ENCODE measurements at places on chromosomes 16 and 17.

GRCh38 chr16:27576729-27577128 is 26.8 kb downstream of the KATNIP start:
- DNase-seq = no peak

- DNase-seq = no peak
These were observed at the start of gene KRT222 for GRCh38 chr17:40664582-40665333. Gene KRT222 (minus strand): TSS chr17:40665177. CDS start chr17:40665099, 78 bp downstream.

DNA sequence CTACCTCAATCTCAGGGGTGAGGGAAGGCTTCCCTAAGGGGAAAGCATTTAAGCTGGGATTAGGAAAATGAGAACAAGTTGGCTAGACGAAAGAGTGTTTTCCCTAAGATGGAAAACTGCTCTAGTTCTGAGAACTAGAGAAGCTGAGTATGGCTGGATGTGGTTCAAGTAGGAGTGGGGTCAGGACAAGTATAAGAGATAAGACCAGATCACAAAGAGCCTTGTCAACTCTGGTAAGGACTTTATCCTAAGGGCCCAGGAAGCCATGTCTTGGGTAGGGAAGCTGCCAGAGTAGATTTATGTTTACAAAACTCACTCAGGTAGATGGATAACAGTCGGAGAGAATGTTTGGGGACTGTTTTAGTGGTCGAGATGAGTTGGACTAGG is 1.7 kb downstream of the ANKS4B start:
- no peak for DNase-seq

DNA sequence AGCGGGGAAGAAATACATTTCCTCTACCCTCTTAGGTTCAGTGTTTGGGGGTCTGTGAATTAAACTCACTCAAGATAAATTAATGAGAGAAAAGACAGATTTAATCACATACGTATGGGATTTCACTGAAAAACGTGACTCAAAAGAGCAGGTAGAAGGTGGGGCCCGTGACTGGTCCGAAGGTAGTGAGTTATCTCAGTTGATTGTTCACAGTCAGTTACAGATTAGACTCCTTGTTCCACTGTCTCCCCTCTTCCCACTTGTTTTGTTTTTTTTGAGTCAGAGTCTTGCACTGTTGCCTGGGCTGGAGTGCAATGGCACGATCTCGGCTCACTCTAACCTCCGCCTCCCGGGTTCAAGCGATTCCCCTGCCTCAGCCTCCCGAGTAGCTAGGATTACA is 301.2 kb downstream of the SEC14L1 start:
- no peak for DNase-seq

DNA sequence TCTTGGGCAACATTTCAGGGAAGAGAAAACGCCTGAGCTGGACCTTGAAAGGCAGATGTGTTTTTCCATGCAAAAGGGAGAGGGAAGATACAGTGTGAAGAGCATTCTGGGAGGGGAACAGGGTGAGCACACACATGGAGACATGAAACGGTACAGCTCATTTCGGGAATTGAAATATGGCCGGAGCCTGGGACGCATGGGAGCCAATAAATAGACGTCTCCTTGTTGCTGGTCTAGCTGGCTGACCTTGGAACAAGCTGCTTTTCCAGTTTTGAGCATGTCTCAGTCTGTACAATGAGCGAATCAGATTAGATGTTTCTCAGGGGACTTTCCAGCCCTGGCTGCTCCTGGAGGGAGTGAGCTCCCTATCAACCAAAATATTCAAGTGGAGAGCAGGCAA is 63.6 kb downstream of the ASIC2 start:
- no peak for DNase-seq

DNA sequence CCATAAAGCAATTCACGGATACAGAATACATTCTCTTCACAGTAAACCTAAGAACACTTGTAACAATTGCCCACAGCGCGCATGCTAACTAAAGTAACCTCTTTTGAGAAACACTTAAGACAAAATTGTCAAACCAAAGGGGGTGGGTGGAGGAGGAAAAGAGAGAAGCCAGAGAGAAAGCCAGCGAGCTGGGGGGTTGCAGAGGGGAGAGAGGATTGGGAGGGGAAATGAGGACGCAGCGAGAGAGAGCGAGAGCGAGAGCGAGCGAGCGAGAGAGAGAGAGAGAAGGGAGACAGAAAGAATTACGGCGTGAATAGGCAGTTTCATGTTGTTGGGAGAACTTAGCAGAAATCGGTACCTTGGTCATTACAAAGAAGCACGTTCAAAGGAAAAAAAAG is 1.6 kb upstream of the HOXB7 start:
- DNase-seq = no peak

- no peak for DNase-seq
These were observed 98.4 kb downstream of the BMERB1 start for GRCh38 chr16:15532825-15533224.

DNA sequence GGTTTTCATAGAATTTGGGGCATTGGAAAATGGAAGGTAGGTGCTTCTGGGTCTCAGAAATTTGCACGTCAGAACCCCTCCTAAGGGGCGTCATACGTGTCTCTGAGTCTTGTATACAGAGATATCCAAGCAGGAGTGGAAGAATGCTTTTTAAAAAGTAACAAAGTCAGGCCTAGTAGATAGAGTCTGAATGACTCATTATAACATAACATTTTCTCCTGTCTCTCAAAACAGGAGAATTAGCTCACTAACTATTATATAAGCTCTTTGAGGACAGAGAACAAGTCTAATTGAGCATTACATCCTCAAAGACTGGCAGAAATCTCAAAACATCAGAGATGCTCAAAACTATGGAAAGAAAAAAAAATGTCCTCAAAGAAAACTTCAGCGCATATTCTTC is 86.1 kb upstream of the CCL2 start:
- DNase-seq = no peak

GRCh38 chr17:18877104-18877645 is 19.2 kb downstream of the PRPSAP2 start:
- no peak for DNase-seq

DNA sequence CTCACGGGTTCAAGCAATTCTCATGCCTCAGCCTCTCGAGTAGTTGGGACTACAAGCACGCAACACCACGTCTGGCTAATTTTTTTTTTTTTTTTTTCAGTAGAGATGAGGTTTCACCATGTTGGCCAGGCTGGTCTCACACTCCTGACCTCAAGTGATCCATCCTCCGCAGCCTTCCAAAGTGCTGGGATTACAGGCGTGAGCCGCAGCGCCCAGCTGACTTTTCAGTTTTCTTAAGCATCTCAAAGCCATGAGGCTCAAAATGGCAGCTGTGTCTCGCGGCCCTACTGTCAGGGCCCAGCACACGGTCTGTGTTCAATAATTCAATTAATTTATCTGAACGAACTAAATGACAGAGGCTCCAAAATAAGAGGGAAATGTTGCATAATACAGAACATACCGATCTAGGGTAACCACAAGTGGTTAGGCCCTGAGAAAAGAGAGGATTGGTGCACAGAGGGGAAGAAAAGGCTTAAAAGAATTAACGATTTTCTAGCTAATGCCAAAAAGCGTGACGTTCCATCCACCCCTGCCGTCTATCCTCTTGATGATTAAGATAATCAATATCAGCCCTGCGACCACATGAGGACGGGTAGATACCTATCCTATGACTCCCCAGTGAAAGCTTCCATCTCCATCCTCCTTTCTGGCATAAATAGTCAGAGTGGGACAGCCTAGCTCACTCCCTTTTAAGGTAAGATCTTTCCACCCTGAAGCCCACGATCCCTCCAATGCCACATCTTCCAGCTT is 136.9 kb downstream of the SLC39A11 start:
- DNase-seq = no peak

DNA sequence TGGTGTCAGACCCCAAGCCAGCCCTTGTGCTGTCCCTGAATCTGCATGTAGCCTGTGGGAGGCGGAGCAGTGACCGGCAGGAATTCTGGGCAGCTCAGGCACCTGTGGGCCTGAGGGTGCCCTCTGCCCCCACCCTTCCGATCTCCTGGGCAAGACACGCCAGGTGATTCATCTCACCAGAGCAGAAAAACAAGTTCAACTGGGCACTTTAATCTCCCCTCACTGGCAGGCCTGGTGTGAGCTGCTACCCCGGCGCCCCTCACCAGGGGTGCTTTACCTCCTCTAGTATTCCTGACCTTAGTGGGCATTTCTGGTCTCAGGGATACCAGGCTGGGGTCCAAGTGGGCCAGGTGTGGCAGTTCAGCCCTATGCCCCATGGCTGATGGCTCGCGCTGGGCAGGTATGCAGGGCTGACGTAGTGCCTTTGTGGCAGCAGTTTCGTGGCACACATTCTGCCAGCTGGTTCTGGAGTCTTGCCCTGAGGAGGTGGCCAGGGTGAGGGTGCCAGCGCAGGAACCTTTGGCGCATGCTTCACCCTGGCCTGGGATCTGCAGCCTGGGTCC is 6.0 kb downstream of the ERBB2 start:
- DNase-seq = no peak

GRCh38 chr16:4723071-4723767 is 10.9 kb downstream of the ANKS3 start:
- DNase-seq = no peak

DNA sequence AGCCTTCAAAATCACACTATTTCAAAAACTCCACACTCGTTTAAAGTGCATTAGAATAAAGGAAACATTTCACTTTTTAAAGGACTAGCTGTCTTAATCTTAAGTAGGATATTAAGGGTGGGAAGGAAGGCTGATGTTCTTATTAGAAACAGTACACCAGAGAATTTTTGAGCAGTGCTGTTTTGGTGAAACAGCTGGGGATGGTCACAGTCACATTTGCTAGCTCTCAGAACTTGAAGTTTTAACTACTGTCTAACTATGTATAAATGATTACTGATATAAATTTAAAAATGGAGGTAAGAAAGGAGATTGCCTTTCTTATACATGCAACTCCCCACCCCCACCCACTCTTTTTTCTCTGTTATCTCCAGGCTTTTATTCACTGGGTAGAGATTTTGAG is 38.5 kb upstream of the SLC5A11 start:
- no peak for DNase-seq

DNA sequence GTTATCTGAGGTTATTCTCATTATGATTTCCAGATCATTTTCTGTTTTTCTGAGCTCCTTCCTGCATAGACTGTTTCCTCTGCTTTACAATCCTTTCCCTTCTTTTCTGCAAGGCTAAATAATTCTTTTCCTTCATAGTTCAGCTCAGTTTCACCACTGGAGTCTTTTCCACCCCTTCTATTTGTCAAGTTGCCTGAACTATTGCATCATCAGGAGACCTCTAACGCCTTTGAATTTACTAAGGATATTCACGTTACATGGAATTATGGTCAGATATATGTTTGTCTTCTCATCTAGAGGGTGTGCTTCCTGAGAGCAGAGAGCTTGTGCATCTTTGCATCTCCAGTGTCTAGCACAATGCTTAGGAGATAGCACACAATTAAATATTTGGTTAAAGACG is 140.4 kb upstream of the CA10 start:
- no peak for DNase-seq

DNA sequence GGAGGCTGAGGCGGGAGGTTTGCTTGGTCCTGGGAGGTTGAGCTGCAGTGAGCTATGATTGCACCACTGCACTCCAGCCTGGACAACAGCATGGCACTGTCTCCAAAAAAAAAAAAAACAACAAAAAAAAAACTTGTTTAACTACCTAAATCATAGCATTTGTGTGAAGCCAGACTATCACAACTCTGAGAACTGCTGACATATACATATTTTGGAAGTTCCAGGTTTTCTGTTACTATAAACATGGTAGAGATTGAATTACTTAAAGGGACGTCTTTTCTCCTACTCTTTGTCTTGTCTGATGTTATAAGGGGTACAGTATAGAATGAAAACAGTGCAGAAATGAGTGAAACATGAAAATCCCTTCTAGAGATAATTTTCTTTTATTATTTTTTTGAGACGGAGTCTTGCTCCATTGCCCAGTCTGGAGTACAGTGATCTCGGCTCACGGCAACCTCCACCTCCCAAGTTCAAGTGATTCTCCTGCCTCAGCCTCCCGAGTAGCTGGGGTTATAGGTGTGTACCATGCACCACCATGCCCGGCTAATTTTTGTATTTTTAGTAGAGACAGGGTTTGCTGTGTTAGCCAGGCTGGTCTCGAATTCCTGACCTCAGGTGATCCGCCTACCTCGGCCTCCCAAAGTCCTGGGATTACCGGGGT is 18.4 kb downstream of the ABCC1 start:
- no peak for DNase-seq

- no peak for DNase-seq
These were observed 2.9 kb downstream of the KRT39 start for GRCh38 chr17:40963838-40964237.

- DNase-seq = peak; percentile 43
These were observed 12.5 kb upstream of the FAM171A2 start for GRCh38 chr17:44376124-44376523.

DNA sequence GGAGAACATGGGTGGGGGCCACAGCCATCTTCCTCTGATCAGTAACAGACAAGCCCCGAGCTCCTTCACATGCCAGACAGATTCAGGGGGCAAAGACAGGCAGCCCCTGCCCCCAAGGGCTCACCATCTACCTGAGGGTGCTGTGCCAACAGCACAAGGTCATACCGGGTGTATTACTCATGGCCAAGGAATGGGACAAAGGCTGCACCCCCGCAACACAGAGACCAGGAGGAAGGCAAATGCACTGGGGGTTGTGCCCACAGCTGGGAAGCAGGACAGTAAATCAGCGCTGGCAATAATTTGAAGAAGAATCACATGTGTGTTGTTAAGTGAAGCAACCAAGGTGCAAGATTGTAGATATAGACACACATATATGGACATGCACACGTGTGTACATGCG is 137.1 kb downstream of the C16orf95 start:
- no peak for DNase-seq

DNA sequence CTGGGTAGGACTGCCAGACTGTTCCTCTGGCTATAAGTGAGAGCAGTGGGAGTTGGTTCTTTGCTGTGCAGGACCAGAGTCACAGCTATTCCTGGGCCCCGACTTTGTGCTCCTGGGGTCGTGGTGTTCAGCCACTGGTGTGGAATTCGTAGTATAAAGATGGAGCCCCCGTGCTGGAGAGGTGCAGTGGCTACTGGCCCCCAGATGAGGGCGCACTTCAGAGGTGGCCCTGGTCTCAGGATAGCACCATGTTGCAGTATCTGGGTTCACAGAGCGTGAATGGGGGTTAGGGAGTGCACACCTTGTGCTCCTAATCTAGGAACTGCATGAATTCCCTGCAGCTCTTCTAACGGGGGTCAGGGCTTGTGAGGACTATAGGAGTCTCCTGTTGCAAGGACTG is 21.1 kb downstream of the TANC2 start:
- DNase-seq = no peak

All from activated naive CD4-positive, alpha-beta T cell treated with anti-CD3 and anti-CD28 coated beads, Interleukin-2, amount 10 ng/mL, durations not matched to agents 7 days and 5 days (primary cell).